Hindlimb muscle (tissue), 1 donor: ENCODE measurements at places on chromosomes 4 and X. TPM values are rescaled to one million over a fixed set of nuclear protein-coding genes. Genes with fewer than 3 reads are reported as not detected.

The USP17L24 gene
- not detected for polyA plus RNA-seq

The GDPD2 gene
- polyA plus RNA-seq, result 0.35 TPM

The DLG3 gene
- 5.0 TPM for polyA plus RNA-seq

The SPRY1 gene
- polyA plus RNA-seq, result 184 TPM

The TAF7L gene
- 0.15 TPM for polyA plus RNA-seq

The IQCM gene
- polyA plus RNA-seq, result 0.12 TPM

The MRPL1 gene
- polyA plus RNA-seq, result 57.0 TPM

The NUDT11 gene
- polyA plus RNA-seq, result 4.4 TPM

The BTK gene
- polyA plus RNA-seq, result 3.8 TPM

The USP26 gene
- polyA plus RNA-seq, result not detected

The FAM9B gene
- polyA plus RNA-seq, result not detected

The SSX3 gene
- polyA plus RNA-seq, result not detected

The ADGRG2 gene
- polyA plus RNA-seq, result 2.5 TPM

The ZMAT1 gene
- 4.1 TPM for polyA plus RNA-seq
